ENCODE measurements at places on chromosomes 16 and 17.

- no peak for DNase-seq
These were observed 15.4 kb downstream of the KIFC3 start for GRCh38 chr16:57786632-57787518.

DNA sequence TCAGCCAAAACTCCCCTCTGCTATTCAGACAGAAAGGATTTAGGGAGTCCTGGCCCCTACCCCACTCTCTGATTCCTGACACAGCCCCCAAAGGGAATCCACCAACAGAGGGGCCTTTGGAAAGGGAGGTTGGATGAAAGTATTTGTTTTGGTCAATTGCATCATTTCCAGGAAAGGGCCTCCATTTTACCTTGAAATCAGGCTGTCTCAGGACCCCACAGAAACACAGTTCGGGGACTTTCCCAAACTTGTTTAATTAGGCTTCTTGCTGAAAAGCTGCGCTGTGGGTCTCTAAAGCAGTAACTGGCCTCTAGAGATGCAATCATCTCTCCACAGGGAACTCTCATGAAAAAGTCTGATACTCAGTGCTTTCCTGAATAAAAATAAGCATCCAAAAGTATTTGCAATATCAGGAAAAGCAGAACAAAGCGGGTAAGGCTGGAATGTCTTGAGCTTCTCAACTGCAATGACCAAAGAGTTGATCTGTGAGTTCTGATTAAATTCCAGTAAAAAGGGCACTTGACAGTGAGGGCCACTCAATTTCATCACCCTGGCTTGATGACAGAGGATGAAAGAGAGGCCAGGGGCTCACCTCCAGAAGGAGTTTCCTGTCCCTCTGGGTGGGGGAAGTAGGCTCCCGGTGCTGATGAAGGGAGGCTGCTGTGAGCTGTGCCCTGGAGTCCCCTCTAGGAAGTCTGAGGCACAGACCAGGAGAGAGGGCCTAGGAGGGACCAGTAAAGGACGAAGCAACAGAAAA, 36.3 kb downstream of the LYRM9 start:
- no peak for DNase-seq

DNA sequence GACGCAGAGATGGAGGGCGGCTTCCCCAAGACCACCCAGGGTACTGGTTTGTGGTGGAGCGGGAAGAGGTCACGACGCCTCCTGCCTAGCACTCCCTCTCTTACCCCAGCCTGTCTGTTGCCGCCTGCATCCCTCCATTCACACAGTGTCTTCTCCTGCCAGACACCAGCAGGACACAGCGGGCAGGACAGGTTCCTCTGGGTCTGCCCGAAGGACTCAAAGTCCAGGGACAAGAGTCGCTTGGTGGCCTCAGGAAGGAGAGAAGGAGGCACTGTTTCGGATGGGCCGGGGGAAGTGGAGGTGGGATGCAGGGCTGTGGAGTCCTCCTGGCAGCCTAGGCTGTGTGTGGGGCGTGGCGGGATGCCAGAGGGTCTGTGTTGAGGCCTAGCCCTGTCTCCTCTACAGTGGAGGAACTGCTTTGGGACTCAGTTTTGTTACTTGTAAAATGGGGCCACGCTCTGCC, 19.6 kb upstream of the TNS4 start:
- DNase-seq, result no peak

DNA sequence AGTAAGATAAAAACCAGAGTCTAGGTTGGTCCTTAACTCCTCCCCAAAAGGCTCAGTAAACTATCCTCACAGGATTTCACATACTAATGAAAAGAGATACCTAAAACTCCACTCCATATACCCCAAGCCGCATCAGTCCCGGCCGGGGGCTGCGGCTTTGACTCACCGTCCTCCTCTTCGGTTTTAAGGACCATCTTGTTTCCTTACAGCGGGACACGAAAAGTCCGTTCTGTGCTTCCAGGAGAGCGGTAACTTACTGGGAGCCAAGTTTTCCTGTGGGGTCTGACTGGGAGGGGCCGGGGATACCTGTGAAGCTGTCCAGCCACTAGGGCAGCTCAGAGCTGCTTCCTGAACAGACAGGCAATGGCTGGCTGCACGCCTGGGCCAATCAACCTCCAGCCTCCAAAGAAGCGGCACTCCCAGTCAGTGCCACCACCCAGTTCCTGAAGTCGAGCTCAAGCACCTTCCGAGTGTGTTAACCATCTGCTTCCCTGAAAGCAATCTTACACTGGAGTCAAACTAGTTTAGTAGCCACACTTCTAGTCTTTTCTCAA, 45.5 kb downstream of the CYTH1 start:
- peak; percentile 93 for DNase-seq

GRCh38 chr17:64572682-64573154, 65.9 kb downstream of the CEP95 start:
- DNase-seq, result peak; percentile 70

GRCh38 chr16:88886420-88886844, 20.0 kb upstream of the PABPN1L start:
- no peak for DNase-seq

- DNase-seq, result no peak
These were observed 53.4 kb downstream of the GAS7 start for GRCh38 chr17:10144982-10145381.

DNA sequence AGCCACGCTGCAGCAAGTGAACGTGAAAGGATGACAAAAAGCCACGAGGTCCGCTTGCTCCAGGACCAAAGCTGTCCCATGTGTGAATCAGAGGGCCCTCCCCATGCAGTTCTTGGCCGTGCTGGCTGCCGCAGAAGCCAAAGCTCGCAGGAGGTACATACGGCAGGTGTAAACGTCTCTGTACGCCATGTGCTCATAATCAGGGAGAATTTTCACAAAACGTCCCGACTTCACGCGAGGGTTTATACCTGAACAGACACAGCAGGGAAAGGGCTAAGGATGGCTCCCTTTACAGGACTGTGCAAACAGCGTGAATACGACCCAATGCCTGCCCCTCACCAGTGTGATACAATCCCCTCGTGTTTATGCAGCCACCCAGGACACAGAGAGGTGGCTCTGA, 25.3 kb downstream of the FBXO31 start:
- no peak for DNase-seq

GRCh38 chr16:87254296-87254695, 62.9 kb downstream of the C16orf95 start:
- no peak for DNase-seq

GRCh38 chr16:83300326-83300725, 507.5 kb upstream of the HSBP1 start:
- no peak for DNase-seq

DNA sequence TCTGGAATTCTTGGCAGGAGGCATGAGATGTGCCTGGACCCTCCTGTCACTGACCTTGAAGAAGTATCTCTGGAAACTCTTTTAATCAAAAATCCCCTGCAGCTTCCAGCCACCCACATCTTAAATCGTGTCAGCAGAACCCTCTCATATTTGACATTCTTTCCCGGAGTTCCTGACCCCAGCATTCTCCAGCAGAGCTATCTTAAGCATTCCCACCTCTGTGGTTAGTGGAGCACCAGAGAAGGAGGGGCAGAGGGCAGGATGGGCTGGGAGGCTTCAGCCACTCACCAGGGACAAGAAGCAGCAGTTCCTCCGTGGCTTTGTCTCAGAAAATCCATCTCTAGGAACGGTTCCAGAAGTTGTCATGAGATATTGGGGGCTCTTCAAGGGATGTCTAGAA, 149.9 kb downstream of the RGS9 start:
- no peak for DNase-seq

GRCh38 chr17:20995164-20995872, 47.5 kb downstream of the USP22 start:
- no peak for DNase-seq

DNA sequence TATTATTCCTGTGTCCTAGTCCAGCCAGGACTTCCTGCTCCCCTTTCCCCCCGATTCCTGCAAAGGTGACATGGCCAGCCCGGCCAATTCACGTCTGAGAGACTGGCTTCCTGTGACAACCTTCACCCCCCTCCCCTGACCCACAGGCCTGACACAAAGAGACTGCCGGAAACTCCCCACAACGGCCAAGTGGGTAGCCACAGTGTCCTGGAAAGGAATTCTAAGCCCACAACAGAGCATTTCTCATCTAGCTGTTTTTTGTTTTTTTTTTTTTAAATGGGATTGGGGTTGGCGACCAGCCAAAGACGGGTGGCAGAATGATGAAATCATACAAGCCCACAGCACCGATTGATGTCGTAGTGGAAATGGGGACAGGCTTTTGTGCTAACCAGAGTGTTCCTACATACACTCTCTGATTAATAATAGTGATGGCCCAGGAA, 2.8 kb upstream of the XAF1 start:
- DNase-seq, result peak; percentile 44

- no peak for DNase-seq
These were observed 10.7 kb downstream of the CLUAP1 start for GRCh38 chr16:3511286-3512180.

GRCh38 chr17:40355123-40355803, 9.3 kb downstream of the GJD3 start:
- DNase-seq, result peak; percentile 45

DNA sequence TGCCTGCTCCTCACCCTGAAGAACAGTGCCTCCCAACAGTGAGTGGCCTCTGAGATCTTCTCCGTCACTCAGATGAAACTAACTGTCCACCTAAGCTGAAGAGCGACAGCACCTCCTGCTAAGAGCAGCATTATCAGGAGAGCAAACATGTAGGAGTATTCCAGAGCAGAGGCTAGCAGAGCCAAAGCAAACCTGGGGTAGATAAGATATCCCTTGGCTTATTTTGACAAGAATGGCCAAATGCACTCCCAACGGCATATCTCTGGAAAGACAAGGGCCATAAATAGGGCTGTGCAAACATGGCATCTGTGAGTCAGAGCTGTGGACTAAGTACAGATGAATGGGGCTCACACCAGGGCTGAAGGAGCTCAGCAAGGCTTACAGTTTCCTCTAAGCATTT, 96.3 kb downstream of the NDEL1 start:
- DNase-seq, result peak; percentile 67

GRCh38 chr17:82645516-82645915, 2.7 kb downstream of the WDR45B start:
- peak; percentile 40 for DNase-seq

DNA sequence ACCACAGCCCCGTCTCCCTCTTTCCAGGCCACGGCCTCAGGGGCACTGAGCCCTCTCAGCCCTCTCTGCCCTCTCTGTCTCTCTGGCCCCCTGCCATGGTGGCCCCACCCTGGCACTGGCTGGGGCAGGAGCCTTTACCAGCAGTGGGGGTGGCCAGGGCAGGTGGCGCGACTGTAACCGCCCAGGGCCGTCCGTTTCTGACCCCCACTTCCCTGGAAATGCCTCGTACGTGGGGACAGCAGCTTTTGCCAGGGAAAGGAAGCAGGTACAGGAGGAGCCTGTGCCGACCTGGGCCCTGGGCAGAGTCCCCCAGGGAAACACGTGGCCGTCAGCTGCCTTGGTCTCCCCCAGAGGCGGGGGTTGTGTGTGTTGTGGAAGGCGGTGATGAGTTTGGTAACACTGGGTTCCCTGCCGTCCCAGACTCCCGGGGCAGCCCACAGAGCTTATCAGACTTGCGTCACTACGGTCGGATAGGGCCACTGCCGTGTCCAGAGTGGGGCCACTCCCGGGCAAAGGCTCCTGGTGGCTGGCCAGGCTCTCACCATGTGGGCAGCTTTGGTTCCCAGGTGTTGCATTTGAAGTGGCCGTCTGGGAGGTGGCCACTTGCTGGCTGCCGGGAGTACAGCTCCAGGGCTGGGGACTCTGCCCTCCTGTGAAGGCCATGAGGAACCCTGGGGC, 249.3 kb upstream of the CIBAR2 start:
- DNase-seq, result no peak

DNA sequence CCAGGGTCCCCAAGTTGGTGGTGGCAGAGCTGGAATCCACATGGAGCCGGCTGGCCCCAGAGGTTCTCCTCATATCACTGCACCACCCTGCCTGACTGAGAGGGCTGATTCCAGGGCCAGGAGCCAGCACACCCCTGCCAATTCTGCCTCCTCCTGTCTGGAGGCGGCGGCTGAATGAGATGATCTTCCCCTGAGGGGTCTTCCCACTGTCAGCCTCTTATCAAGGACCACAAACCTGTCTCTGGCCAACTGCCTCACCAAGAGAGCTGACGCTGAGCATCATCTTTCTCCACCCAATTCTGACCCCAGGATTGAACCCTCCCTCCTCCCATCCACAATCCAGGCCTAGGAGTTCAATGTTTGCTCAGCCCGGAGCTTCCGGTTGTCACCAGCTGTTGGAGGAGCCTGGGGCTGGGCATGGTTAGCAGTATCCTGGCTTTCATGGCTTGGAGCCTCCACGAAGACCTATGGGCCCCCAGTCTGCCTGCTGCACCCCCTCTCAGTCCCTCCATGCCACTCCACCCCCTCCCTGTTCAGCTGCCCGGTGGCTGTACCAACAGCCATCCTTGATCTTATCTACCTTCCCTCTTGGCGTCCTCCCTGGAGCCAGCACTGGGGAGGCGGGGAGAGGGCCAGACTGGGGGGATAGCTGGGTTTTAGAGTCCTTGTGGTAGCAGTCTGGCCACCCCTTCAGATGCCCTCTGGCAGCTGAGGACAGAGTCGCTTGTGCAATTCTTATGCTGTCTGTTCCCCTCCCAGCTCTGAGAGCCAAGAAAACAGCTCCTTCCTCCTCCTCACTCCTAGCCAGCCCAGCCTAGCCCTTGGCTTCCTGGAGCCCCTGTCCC, 25.6 kb downstream of the ABCC3 start:
- peak; percentile 70 for DNase-seq

- DNase-seq, result no peak
These were observed 3.5 kb downstream of the TENT4B start for GRCh38 chr16:50156590-50156989.

- DNase-seq, result no peak
These were observed 116.8 kb downstream of the WWOX start for GRCh38 chr16:78216166-78216745.

GRCh38 chr16:50303605-50304466, 37.5 kb downstream of the ADCY7 start:
- DNase-seq, result no peak

DNA sequence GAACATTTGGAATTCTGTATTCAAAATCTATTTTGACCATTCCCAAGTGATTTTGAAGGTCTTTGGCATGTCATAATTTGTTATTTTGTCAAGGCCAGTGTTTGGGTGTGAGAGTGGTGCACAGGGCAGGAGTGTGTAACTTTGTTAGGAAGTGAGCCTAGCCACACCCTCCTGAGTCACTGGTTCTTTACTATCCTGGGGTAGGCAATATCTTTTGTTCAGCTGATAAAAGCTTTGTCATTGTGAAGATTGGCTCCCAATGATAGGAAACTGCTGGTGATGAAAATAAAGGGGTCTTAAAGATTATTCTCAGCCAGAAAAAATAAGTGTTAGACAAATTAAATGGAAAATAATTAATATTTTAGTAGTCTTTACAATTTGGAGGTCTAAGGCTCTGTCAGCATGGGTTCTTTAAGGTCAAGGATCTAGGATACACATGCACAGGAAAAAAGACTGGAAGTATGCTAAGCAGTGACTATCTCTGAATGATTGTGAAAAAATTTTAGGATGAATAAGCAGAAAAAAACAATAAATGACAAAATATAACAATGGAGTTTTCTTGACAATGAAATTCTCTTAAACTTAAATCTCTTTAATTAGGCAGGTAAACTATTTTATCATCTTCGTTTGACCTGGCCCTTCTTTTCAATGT, 5.1 kb downstream of the UBN1 start:
- peak; percentile 56 for DNase-seq

DNA sequence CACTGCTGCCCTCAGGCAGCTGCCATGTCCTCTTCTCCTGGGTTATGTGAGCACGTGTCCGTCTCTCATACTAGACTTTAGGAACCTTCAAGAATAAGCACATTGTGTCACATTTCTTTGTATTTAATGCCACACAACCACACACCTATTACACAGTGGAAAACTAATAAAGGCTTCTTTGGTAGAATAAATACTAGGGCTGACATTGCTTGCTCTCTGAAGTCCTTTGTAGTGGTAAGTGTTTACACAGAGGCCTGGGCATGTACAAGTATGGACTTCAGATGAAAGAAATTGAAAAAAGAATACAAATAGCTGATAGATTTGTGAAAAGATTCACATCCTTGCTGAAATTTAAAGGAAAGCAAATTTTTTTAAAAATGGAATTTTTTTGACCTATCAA, 188.1 kb upstream of the CCL2 start:
- no peak for DNase-seq
